ENCODE measurements at places on chromosomes 3 and 15.

DNA sequence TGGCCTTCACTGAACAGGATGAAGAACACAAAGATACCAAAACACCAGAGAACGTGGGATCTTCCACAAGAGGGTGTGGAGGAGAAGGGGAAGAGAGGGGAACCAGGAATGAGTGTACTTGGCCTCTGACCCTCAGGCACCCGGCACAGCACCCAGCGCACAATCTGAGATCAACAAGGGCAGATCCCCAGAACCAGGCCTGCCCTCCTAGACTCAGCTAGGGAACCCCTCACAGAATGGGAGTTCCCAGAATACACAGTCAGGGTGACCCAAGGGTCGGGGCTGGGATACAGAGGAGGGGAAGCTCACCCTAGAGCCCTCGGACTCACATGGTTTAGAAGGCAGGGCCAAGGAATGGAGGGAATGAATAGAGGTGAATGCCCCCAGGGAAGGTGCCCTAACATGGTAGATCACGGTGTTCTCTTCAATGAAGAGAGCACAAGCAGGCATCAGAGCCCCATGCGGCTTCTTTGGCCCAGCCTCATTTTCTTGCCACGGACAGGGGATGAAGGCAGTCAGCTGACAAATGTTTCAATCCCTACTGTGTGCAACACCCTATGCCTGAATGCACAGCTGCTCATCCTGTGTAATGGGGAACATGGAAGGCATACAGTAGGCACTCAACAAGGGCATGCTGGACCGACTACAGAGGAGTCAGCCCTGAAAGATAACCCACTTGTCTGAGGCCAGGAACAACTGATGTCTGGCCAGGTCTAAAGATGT, 13.1 kb downstream of the BMF start:
- no peak for DNase-seq

DNA sequence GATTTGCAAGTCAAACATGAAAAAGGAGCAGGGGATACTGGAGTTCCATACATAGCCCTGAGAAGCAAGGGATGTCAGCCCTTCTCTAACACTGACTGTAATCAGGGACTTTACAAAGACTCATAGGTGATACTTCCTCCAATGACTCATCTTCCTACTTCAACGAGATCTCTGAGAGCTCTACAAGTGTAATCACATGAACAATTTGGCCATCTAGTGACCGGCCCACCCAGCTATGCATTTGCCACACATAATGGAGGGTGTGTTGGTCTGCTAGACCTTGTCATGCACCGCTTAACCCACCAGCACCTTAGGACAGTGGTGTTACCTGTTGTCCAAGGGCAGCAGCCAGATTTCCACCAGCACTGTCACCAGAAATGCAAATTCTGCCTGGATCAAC, 75.3 kb downstream of the NCEH1 start:
- DNase-seq: no peak

DNA sequence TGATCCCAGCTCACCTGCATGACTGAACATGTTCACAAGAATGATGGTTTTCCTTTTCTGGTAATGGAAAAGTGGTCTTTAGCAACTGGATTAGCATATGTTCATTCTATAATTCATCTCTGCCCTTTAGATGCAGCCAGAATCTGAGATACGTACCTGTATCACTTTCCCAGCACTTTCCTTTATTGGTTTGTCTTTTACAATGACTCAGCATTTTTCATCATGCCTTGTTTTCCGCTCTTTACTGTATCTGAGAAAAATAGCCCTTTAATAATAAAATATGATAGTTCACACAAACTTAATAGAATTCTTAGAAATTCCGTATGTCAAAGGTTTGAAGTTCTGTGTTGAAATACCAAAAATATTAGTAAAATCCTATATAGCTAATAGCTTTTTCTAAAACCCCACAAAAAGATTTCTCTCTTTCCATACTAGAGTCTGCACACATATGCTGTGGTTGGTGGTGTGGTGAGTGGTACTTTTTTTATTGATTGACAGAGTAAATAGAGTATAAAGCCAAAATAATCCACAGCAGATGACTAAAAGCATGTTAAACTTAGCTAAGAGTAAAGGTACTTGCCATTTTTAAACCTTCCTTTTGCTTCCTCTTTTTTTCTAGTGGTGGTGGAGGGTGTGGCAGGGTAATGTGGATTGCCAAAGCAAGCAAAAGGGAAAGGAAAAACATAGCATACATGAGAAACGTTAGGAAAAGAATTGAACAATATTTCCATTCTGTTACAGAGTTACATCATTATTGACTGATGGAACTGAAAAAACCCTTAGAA, 328.9 kb upstream of the RBMS3 start:
- no peak for DNase-seq

DNA sequence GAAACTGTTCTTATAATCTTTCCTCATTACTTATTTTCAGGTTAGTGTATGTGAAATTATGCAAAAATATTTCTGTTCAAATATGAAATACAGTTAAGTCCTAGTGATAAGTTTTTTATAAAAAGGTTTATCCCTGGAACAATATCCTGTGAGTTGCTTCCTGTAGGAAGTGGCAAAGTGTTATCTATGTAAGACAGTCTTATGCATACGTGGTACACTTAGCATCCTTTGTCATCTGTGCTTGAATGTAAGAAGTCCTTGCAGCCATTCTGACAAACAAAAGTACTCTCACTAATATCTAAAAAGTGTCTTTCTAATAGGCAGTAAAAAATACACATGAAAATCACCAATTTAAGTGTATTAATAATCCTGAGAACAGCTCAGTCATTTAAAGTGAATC, 372.5 kb upstream of the BCHE start:
- no peak for DNase-seq

All from HS-27A (cell line).